Colonic mucosa (tissue), 4 donors: ENCODE measurements at places on chromosomes 3 and 15. TPM values are rescaled to one million over a fixed set of nuclear protein-coding genes. Genes with fewer than 3 reads are reported as not detected.

GP5 gene
- 0.11 TPM for total RNA-seq

CCR3 gene
- total RNA-seq = not detected

PPP1R14D gene
- total RNA-seq = 166 TPM

- H3K4me1 ChIP-seq = no peaks in the 10 kb centered on the region
- H3K4me3 ChIP-seq = no peak overlapping the region
- H3K36me3 ChIP-seq = no peaks in the 10 kb centered on the region
- H3K27me3 ChIP-seq = no peaks in the 10 kb centered on the region
Measured at GRCh38 chr3:106302451-106303221, 433.8 kb upstream of the CBLB start.

DNA sequence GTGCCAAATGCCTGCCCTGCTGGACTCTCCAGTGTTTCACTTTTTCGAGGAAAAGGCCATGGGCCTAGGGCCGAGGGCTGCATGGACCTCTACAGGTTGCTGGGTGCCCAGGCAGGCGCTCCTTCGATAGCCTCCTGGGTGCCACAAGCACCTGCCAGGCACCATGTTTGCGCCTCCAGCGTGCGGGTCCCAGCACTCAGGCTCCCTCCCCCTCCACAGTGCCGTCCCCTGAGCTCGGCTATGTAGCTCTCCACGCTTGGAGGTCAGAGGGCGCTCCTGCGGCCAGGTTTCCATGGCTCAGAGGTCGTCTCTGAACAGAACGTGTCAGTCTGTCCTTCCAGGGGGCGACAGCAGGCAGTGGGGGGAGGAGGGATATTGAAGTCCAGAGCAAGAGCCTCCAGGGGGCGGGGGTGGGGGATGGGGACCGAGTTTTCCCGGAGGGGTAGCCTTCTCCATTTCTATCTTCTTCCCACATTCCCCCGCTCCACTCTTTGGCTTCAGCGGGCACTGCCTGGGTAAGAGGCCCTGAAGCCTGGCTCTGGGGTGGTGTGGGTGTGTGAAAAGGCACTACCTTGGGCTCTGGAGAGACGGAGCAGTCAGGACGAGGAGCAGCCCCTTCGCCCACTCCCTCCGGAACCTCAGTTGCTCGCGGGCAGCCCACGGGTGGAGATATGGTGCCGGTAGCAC, 3.6 kb downstream of the ONECUT1 start:
- peaks cover 71% of the 10 kb centered on the region for H3K27me3 ChIP-seq
- no peak overlapping the region for H3K4me3 ChIP-seq
- H3K4me1 ChIP-seq = no peaks in the 10 kb centered on the region
- H3K36me3 ChIP-seq = no peaks in the 10 kb centered on the region

DNA sequence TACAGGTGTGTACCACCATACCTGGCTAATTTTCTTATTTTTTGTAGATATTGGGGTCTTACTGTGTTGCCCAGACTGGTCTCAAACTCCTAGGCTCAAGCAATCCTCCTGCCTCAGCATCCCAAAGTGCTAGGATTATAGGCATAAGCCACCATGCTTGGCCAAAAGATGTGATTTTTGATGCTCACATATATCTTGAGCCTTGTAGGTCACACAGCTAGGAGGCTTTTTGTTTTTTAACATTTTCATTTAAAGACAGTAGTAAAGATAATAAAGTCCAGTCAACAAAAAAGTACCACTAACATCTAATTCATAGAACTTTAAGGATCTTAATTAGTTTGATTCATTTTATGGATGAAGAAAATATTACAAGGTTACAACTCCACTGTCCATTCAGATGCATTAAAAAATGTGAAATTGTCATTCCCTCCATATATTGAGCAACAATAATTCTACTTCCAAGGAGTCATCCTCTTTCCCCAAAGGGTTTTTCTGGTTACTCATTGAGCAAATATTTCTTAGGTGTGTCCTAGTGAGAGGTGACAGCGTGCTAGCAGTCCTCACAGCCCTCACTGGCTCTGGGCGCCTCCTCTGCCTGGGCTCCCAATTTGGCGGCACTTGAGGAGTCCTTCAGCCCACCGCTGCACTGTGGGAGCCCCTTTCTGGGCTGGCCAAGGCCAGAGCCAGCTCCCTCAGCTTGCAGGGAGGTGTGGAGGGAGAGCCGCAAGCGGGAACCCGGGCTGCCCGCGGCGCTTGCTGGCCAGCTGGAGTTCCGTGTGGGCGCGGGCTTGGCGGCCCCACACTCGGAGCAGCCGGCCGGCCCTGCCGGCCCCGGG, 8.3 kb upstream of the TASOR start:
- H3K27ac ChIP-seq = no peak overlapping the region
- no peak for DNase-seq
- no peak overlapping the region for H3K4me3 ChIP-seq
- H3K4me1 ChIP-seq = no peaks in the 10 kb centered on the region

GRCh38 chr15:41396111-41396510, 6.2 kb downstream of the NDUFAF1 start:
- no peak overlapping the region for H3K4me3 ChIP-seq
- H3K27me3 ChIP-seq = no peaks in the 10 kb centered on the region
- DNase-seq = no peak
- H3K36me3 ChIP-seq = no peaks in the 10 kb centered on the region
- H3K27ac ChIP-seq = no peak overlapping the region
- H3K4me1 ChIP-seq = no peaks in the 10 kb centered on the region

DNA sequence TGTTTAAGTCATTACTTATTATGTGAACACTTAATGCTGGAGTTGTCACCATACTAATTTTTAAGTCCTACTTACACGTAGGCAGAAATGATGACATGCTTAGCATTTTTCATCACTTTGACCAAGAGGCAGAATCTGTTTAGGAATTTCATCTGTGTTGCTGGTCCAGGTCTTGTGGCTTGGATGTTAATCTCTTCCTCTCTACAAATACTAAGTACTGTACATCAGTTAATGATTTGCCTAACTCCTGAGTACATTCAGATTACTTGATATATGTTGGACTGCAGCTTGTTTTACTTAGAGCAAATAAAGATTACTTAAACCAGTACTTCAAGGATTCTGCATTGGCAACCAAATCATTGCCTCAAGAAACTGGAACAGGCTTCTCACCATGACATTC, 8.6 kb downstream of the SNRK start:
- no peaks in the 10 kb centered on the region for H3K36me3 ChIP-seq
- H3K4me1 ChIP-seq = peaks cover 15% of the 10 kb centered on the region
- no peak overlapping the region for H3K27ac ChIP-seq
- H3K27me3 ChIP-seq = no peaks in the 10 kb centered on the region
- no peak overlapping the region for H3K4me3 ChIP-seq
- DNase-seq = no peak

- H3K36me3 ChIP-seq = peaks cover 3% of the 10 kb centered on the region
- H3K27ac ChIP-seq = no peak overlapping the region
- no peak overlapping the region for H3K4me3 ChIP-seq
- H3K4me1 ChIP-seq = no peaks in the 10 kb centered on the region
Measured at GRCh38 chr3:58642846-58643245, 23.7 kb downstream of the FAM3D start.

- H3K4me1 ChIP-seq = no peaks in the 10 kb centered on the region
- H3K27me3 ChIP-seq = no peaks in the 10 kb centered on the region
- H3K4me3 ChIP-seq = no peak overlapping the region
- H3K36me3 ChIP-seq = no peaks in the 10 kb centered on the region
- no peak overlapping the region for H3K27ac ChIP-seq
Measured at GRCh38 chr3:123298903-123299302, 97.2 kb downstream of the SEC22A start.

DNA sequence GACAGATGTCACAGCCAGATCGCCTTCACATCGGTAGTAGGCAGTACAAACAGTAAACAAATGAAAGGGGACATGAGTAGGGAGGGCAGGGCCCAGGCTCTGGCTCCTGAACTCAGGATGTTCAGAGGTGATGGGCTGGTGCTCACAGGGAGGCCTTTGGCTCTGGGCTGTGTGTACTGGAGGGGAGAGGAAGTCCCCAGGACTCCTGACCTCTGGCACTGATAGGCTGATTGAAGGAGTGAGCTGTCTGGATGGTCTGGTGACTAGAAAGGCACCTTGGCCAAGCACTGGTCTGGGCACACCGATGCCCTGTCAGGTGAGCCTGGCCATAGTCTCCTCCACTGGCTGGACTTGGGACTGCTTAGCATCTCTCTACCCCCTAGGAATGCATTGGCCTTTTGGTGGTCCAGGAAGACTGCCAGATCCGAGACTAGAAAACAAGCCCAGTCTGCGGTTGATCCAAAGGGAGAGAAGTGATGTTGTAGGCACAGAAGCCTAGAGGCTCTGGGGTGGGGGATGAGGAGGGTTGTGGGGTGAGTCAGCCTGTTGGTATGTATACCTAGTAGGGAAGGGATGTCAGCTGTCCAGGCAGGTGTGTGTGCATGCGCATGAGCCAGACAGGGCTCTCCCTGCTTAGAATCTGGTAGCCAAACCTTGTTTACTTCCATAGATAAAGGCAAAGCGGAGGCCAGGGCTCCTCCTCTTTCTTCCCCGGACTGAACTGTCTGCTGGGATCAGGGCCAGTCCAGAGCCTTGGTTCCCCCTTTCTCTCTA, 1.9 kb downstream of the SPINT1 start:
- H3K27me3 ChIP-seq = no peaks in the 10 kb centered on the region
- peak overlapping the region; percentile 81 for H3K4me3 ChIP-seq
- H3K36me3 ChIP-seq = no peaks in the 10 kb centered on the region
- H3K4me1 ChIP-seq = no peaks in the 10 kb centered on the region
- DNase-seq = peak; percentile 91
- peak overlapping the region; percentile 96 for H3K27ac ChIP-seq

- no peaks in the 10 kb centered on the region for H3K27me3 ChIP-seq
- no peak overlapping the region for H3K27ac ChIP-seq
- H3K4me1 ChIP-seq = no peaks in the 10 kb centered on the region
- DNase-seq = no peak
- no peak overlapping the region for H3K4me3 ChIP-seq
Measured at GRCh38 chr15:62498712-62499111, 333.6 kb upstream of the C2CD4B start.
